ENCODE measurements at places on chromosomes 1 and 21.

DNA sequence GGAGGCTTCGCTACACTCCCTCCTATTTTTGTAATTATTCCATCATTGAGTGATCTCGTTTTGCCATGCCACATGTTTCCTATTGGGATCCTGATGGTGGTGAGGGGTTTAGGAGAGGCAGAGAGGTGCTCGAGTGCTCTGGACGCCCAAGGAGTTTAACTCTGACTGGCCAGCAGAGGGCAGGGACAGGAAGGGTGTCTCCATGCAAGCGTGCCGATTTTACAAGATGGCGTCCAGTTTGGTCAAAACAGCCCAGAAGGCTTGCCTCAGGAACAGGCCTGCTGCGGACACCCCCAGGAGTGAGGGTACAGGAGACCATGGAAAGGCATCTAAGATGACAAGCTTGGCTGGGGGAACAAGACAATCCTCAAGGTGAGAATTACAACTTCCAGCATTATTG, 33.8 kb upstream of the KCNE2 start:
- no peak for DNase-seq

GRCh38 chr21:42833439-42833815, 45.9 kb downstream of the WDR4 start:
- no peak for DNase-seq

GRCh38 chr1:238196516-238196915, 305.8 kb upstream of the ZP4 start:
- DNase-seq = no peak

DNA sequence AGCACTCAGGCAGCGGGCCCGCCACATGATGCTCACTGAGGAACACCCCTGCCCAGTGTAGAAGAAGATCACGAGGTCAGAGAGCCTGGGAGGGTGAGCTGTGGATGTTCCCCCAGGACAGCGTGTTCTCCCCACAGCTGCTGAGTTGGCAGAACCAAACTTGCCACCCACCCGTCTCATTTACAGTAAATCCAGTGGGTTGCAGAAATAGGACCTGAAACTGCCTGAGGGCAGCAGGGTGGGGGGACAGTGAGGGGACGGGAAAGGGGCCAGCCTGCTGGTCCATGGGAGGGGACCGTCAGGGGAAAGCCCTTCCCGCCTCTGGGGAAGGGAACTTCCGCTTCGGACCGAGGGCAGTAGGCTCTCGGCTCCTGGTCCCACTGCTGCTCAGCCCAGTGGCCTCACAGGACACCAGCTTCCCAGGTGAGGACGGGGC, at the start of gene C1QB:
Gene C1QB, plus strand, starts transcription at position 356 of the 436 bp plus-strand sequence. CDS start 6,227 bp downstream, outside the sequence.
- no peak for DNase-seq

GRCh38 chr1:82492159-82492558, 691.4 kb downstream of the ADGRL2 start:
- no peak for DNase-seq

DNA sequence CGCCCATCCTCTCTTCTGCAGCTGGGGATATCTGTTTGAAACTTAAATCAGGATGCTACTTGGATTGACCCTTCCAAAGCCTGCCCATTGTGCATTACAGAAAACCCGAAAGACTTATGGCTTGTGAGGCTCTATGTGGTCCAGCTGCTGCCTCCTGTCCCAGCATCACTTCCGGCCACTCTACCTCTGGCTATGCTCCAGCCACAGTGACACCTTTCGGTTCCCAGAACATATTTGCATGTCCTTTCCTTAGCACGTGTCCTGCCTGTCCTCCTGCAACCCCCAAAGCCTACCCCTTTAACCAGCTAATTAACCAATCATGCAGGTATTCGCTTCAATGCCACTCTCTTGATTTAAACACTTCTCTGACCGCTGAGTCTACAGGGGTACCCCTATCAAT, 167.6 kb downstream of the PRDM2 start:
- DNase-seq = no peak

DNA sequence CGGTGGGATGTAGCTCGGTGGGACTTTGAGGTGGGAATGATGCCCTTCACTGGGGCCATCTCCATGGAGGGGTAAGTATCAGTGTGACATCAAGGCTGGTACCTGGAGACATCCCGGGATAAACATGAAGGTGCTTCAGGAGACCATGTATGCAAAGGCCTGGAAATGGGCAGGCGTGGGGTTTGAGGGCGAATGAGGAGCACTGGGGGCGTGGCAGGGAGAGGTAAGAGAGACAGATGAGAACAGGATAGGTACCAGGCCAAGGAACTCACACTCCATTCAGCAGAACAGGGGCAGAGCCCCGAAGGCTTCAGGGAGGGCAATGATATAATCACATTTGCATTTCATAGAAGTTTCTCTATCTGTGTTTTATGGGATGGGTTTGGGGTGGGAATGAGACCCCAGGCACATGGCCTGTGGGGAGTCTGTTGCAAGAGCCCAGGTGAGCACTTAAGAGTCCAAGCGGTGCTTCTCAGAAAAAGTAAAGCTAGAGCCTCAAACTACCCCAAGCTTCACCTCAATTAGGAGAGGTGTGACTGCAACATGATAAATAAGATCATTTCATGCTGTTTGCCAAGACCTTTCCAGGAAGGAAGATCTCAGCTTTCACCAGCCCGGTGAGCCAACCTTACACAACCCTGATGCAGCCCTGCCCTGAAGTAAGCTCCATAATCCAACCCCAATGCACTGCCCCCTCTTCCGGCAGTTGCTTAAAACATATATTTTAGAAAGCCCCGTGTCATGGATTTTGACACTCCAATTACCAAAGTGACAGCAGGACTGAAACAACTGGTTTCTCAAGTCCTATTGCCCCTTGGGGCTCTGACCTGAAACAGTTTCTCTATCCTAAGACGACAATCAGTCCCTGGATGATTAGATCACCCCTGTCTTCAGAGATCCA, 7.4 kb downstream of the S100A9 start:
- no peak for DNase-seq

GRCh38 chr1:15936025-15936424, 39.9 kb downstream of the ZBTB17 start:
- DNase-seq = no peak

- DNase-seq = peak; percentile 81
These were observed at the start of gene DHX9 for GRCh38 chr1:182839209-182840066. TSS of gene DHX9 (plus strand) at chr1:182839347. CDS start at chr1:182842567, 3,220 bp downstream.

DNA sequence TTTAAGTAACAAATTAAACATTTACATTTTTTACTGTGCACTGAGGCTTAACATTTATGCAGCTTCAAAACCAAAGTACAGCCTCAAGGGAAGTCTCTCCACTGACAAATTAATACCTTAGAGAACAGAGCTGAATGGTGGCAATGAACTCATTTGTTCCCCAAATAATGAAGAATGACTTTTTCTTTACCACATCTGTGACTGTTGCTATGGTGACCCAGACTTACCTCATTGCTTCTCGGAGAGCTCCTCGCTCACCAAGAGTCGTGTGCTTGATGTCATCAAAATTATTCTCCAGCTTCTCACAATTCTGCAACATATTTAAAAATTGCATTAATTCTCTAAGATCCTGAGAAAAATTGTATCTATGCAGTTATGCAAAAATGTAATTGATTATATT, 92.9 kb downstream of the DPYD start:
- DNase-seq = no peak

DNA sequence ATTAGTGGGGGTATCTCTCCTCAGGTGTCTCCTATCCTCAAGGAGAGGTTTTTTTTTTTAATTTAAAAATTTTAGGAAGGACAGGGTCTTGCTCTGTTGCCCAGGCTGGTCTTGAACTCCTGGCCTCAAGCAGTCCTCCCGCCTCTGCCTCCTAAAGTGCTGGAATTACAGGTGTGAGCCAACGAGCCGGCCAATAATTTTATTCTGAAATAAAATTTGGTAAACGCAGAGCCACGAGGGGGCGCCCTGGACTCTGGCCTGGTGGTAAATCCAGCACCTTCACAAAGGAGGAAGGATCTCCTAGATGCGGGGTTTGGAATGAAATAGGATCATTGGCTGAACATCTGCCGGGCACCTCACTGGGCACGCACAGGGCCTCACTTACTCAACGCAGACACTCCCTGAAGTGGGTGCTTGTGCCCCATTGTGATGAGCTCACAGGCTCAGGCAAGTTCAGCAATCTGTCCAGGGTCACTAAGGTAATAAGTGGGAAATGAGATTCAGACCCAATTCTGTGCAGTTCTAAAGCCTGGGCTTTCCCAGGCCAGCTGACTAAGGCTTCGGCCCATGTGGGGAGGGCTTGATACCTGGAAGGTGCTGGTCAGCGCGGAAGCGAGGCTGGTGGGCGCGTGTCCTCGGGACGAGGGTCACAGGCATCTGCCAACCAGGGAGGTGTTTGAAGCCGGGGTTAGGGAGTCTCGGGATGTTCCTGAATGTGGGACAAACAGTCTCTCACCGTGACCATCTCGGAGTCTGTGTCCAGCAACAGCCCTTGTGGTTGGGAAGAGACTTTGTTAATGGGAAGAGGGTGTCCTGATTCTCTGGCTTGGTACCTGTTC, 32.7 kb upstream of the ETV3 start:
- no peak for DNase-seq

- no peak for DNase-seq
These were observed 86.3 kb downstream of the MPZL1 start for GRCh38 chr1:167808104-167808503.

- no peak for DNase-seq
These were observed 1.7 kb upstream of the ANGPTL7 start for GRCh38 chr1:11187494-11187893.

DNA sequence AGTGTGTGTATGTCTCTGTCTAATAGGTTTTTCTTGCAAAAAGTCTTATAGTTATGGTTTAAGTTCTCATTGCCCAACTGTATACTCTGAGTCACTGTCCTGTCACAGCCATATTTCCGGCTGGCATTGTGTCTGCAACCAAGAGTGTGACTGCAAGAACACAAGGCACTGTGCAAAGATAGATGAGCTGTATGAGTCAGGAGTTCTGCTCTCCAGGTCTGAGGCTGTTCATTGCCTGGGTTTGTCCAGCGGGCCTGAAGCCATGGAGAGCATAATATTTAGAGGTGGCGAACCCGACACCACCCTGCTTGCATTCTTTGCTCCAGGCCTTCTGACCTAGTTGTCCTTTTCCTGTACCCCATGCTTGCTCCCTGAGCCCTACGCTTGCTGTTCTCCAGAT, 50.9 kb upstream of the CNIH3 start:
- no peak for DNase-seq

GRCh38 chr1:151774256-151774922, 11.1 kb upstream of the MRPL9 start:
- no peak for DNase-seq

DNA sequence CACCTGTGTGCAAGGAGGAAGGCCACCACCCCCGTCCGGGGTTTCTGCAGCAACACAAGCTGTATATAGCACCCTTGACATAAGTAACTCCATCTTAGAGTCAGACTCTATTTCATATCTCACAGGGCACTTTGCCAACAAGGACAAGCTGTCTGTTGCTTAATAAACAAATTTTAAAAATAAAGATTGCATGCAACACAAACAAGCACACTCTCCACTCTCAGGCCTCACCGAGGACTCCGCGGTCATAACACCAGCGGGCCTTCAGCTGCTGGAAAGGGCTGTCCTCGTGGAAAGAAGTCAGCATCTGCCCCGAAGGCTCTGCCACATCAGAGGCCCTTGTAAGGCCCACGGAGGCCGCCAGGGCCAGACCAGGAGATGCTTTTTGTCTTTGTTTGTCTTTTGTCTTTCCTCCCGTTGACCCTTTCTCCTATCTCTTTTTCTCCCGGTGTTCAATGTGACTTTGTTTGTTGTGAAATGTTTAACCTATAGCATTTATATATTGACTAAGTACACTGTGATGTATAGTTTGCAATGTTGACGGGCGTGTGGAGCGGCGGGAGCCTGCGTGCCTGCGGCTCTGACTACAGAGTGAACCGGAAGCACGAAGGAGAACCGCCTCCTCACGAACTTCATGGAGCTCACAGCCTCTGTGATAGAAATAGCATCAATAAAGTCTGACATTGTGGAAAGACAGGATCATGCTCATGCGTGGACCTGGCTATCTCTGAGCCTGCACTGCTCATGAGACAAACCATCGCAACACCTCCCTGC, 24.1 kb downstream of the MEGF6 start:
- DNase-seq = no peak

DNA sequence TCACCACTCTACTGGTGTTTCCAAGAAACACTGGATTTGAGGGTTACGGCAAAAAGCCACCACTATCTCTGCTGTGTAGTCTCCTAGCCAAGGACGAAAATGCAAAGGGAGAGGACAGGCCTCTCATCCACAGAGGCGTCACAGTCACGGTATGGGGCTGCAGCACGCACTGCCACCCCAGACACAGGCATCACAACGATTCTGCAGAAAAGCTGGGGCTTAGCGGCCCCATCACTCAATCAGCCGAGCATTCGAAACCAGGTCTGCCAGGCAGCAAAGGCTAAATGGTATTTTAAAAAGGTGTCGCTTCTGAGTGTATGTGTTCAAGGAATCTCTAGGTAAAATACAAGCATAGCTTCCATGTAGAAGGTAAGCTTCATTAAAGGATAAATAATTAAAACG, 1.4 kb downstream of the RIPK4 start:
- DNase-seq = no peak

GRCh38 chr1:204065174-204065985, 7.5 kb upstream of the SOX13 start:
- DNase-seq = no peak

GRCh38 chr21:35350965-35351364, 301.9 kb upstream of the RUNX1 start:
- no peak for DNase-seq

- DNase-seq = no peak
These were observed 85.8 kb upstream of the ZNF648 start for GRCh38 chr1:182147136-182147820.

GRCh38 chr1:109724933-109725332, 12.9 kb downstream of the GSTM5 start:
- no peak for DNase-seq

DNA sequence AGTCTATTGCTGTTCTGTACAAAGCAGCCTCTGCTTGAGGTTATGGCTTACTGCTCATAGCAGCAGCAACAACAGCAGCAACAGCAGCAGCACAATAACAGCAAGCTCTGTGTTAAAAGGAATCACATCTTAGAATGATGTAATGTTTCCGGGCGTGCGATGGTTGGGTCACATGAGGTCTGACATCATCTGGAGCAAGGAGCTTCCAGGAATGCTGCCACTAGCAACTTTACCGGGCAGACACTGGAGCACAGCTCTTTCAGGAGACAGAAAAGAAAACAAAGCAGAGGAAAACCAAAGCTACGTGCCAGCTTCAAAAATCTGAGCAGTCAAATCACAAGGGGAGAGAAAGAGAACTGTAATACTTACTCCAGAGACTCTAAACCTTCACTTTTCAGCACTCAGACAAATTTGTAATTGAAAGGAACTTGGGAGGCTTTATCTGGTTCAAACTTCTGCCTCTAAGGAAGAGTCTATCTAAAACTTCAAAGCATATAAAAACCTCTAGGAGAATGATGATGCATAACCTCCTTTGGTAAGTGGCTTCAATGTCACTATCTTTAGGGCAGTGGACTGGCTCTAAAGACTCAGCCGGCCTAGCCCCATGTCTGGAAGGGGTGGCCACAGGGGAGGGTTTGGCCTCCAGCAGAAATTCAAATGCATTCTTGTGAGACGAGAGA, 28.3 kb upstream of the RAB3GAP2 start:
- DNase-seq = no peak

Measured in HuH-7.5 (cell line).